ENCODE measurements at places on chromosomes 1 and 21.

DNA sequence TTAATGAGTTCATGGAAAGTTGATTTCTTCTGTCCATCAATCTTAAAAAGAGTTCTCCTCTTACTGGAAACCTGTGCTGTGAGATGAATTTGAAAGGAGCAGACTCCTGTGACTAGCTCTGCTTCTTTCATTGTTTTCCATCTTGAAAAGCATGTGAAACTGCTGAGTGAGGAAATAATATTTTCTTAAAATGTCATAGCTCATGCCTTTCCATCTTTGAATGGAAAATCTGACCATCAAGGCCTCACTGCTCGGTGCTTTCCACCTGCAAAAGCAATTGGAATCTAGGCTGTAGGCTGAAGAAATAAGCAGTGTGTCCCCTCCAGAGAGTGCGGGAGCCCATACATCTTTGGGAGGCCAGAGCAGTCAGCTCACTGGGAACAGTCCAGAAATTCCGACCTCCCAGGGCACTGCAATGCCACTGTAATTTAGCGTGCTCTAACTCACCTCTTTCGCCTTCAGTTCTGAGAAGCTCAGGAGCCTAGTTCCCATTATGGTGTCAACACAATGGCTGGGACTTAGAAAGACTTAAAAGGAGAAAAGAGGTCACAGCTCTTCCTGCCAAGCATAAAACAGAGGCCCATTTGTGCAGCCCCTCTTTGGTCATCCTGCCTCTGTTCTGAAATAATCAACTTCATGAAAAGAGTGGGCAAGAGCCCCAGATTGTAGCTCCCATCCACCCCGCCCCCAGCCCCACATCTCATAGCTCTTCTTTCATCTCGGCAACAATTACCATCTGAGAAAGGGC is 50.4 kb upstream of the F3 start:
- DNase-seq = no peak

GRCh38 chr1:188444526-188444925 is 1615.8 kb downstream of the PLA2G4A start:
- DNase-seq = no peak

DNA sequence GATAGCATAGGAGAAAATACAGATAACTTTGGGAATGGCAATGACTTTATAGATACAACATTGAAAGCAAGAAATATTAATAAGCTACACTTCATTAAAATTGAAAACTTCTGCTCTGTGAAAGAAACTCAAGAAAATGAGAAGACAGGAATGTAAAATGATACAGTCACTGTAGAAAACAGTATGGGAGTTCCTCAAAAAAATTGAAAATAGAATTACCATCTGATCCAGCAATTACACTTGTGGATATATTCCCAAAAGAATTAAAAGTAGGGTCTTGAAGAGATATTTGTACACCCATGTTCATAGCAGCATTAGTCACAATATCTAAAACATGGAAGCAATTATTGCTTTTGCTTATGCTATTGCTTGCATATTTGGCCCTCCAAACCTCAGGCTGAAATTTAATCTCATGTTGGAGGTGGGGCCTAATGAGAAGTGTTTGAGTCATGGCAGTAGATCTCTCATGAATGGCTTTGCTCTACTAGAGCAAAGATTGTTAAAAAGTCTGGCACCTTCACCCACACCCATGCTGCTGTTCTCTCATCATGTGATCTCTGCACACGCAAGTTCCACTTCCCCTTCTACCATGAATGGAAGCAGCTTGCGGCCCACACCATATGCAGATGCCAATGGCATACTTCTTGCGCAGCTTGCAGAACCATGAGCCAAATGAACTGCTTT is 15.3 kb upstream of the AHCYL1 start:
- no peak for DNase-seq

DNA sequence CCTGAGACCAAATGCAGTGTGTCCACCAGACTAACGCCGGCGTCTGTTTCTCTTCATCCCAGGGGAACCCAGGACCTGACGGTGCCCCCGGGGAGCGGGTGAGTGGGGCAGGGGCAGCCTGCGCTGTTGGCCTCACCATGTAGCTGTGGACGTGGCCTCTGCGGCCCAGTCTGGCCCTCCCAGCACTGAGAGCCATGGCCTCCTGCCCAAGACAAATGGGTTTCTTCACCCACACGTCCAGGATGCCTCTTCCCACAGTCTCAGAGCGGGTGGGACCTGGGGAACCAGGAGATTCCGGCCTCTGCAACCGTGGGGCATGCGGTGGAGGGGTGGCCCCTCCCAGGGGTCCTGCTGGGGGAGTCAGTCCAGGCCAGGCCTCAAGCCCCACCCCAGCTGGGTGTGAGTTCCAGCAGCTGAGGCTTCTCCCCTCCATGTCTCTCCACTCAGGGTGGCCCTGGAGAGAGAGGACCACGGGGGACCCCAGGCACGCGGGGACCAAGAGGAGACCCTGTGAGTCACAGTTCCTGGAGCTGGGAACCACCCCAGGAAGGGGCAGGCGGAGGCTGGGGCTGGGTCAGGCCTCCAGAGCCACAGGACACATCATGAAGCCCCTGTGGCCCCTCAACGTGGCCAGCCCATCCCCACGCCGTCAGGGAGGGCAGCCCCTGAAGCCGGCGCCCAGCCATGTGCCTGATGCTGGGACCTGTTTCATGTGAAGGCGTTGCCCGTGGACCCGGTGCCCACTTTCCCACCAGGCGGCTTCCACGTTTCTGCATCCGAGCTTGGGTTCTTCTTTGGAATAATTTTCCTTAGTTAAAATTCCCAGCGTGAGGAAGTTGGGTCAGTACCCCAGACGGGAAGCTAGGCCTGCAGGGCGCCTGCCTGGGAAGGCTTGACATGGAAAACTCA is 11.0 kb downstream of the COL6A1 start:
- DNase-seq = no peak

DNA sequence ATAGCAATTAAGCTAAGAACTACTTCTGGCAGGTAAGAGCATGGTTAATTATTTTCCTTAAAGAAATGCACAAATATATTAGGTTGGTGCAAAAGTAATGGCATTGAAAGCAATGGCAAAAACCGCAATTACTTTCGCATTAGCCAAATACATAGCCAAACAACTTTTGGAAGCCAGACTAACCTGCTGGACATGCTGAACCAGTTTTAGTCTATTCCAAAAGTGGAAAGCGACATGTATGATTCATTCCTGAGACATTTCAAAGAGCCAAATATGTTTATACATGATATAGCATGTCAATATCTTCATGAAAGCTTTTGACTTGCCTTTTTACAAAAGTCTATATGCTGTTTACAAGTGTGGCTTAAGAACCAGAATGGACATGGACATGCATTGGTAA is 23.4 kb upstream of the DR1 start:
- DNase-seq = no peak

DNA sequence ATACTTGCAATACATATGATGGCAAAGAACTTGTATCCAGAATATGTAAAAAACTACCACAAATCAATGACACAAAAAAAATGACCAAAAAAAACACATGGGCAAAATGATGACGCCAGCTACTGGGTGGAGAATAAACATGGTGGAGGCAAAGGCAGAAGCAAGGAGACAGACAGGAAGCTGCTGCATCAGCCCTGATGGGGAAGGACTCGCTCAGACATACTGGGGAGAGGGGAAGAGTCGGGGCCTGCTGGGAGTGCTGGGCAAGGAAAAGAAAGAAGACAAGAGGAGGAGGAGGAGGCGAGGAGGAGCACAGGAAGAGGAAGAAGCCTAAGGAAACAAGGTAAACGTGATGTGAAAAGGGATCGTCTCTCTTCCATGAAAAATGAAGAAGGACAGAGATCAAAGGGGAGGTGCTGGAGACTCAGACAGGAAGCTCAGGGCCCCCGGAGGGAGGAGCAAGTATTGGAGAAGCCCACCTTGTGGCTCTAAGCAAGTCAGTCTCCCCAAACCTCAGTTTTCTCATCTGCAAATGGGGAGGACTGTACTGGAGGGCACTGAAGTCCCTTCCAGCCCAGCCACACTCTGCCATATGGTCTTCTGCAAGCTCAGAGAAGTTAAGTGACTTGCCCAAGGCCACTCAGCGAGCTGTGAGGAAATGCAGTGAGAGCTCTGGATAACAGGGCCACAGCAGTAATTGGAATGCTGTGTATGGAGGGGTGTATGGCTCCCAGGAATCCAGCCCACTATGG is 24.2 kb downstream of the OLFML2B start:
- DNase-seq = no peak

- DNase-seq = no peak
Observed at GRCh38 chr1:30738715-30739559, 15.6 kb upstream of the MATN1 start.
